Uterus (tissue), 4 donors: ENCODE measurements at places on chromosomes 16 and 17. TPM values are rescaled to one million over a fixed set of nuclear protein-coding genes. Genes with fewer than 3 reads are reported as not detected.

- peak; percentile 72 for DNase-seq
These were observed 16.6 kb upstream of the LITAF start for GRCh38 chr16:11603331-11603750.

Gene HEATR3
- 8.2 TPM for total RNA-seq

Gene NEURL4
- 42.5 TPM for total RNA-seq

GRCh38 chr16:78516006-78516736 lies 416.7 kb downstream of the WWOX start:
- no peak for DNase-seq

Gene ORC6
- total RNA-seq: not detected

DNA sequence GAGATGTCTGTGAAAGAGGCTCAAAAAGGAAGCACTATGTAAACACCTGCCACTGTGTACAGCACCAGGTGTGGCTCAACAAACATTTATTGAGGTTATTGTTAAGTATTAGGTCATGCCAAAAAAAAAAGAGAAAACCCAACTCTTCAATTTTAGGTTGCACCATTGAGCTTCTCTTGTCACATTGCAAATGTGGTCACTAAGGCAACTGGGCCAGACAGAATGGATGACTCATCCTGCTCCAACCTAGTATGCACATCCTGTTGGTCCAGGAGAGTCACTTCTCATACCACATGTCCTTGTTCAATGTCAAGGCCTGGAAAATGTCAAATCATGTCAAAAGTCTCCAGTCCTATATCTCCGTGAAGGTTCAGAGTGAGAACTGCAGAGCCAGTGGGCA lies 25.0 kb downstream of the HOXB1 start:
- DNase-seq: no peak

Gene WNT9B
- total RNA-seq: not detected

GRCh38 chr17:17590141-17590751 lies 1.3 kb downstream of the PEMT start:
- no peak for DNase-seq

DNA sequence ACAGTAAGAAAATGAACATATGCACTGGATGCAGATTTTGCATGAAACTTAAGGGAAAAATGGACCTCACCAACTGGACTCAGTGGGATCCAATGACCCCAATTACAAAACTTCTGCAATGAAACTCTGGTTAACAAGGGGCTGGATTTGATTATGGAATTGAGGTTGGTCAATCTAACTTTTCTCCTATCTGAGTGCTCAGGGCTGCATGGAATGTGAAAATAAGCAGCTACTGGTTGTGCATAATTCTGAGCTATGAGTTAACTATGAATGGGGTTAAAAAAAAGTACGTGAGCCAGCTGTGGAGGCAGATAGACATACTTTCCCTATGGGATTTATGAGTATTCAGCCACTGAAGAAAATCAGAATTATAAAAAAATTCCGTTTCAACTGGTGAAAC lies 9.2 kb downstream of the FAM20A start:
- DNase-seq: no peak

Gene RNU2-1
- 2,193 TPM for total RNA-seq

- no peak for DNase-seq
These were observed 1.9 kb downstream of the CREBBP start for GRCh38 chr16:3878610-3879009.

DNA sequence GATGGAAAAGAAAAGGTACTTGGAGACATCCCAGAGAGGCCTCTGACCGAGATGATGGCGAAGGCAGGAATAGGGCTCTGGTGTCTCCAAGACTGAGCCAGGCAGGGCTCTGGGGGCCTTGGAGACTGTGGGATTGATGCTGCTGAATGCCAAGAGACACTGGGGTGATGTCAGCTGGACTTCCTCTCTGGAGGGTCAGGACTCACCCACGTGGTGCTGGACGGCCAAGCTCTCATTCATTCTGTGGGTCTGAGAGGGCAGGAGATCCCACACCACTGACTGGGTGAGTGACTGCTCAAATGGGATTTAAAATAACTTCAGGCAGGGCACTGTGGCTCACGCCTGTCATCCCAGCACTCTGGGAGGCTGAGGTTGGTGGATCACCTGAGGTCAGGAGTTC lies 64.8 kb downstream of the NT5M start:
- no peak for DNase-seq

Gene HEATR9
- not detected for total RNA-seq

Gene RSAD1
- 12.9 TPM for total RNA-seq

Gene SSTR5
- total RNA-seq: not detected

Gene FOXL1
- not detected for total RNA-seq

DNA sequence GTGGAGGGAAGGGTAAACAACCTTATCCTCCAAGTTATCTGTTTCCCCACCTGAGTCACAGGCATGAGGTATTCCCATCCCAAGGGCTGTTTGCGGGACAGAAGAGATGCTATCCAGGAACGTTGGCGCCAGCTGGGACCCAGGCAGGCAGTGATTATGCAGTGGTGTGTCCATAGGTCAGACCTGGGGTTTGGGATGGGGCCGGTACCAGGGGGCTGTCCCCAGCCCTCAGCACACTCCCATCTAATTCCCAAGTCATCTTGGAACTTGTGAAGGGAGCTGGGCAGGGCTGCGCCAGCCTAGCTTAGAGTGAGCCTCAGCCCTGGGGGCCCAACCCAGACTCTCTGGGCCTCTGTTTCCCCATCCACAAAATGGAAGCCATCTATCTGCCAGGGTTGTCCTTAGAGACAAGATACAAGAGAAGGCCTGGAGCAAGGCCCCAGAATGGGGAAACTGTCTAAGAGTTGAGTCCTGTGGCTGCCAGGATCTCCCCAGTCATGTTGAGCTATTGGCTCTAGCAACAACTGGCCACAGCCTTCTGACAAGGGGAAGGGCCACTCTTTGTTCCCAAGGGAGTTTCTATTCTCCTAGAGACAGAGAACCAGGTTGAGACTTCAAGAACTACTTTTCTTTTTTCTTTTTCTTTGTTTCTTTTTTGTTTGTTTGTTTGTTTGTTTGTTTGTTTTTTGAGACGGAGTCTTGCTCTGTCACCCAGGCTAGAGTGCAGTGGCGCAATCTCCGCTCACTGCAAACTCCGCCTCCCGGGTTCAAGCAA lies 9.8 kb upstream of the JUP start:
- DNase-seq: no peak

DNA sequence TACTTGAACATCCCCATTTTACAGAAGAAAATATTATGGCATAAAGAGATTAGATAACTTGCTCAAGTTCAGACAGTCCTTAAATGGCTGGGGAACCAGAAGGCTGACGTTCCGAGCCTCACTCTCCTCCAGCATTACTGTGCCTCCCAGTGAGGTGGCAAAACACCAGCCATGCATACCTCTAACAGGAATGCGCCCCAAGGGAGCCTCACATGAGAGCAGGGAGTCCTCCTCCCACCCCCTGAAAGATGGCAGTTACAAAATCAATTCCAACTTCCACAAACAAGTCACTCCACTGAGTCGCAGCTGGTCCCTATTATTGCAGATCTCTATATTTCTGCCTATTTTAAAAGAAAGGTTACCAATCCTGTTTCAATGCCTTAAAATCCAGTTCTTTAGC lies 55.5 kb downstream of the ANKFY1 start:
- no peak for DNase-seq

GRCh38 chr16:31355431-31356100 lies 590 bp downstream of the ITGAX start:
- DNase-seq: no peak

GRCh38 chr17:51263006-51263405 lies 2.7 kb downstream of the UTP18 start:
- DNase-seq: no peak

- DNase-seq: peak; percentile 93
These were observed 12.7 kb upstream of the ALDOA start for GRCh38 chr16:30052671-30053372.

DNA sequence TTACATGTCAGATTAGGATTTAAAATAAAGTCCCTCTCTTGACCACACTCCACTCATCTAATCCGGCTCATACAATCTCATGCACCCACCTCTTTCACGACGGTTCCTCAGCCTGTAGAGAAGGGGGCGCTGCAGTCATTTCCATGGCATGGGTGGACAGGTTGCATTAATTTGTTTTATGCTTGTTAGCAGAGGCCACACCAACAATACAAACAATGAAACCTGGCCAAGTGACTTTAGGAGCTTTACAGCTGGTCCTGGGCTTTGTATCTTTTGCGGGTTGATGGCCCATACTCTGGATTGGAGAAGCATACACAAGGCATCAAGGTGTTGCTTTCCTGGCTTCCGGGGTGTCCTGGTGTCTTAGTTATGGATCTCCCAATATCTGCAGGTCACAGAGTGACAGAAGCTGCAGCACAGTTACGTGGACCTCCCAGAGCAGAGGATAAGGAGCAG lies 9.7 kb upstream of the SNF8 start:
- DNase-seq: no peak

DNA sequence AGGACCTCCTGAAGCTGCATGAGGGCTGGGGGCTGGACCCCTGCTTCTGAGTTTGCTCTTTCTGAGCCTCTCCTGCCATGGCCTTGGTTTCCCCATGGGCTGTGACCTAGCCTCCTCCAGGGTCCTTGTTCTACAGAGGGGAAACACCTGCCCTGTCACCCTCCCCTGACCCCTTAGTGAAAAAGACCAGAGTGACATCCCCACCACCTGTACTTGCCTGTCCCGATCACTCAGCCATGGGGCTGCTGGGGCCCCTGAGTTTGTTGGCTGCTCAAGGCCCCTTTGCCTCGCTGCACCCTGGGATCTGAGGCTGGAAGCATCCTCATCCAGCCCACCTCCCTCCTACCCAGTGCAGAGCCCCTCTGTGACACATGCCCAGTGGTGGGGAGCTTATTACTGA lies 800 bp downstream of the NOD2 start:
- no peak for DNase-seq

- DNase-seq: no peak
These were observed 46.7 kb downstream of the WNT3 start for GRCh38 chr17:46771561-46772474.

Gene CDR2L
- 8.0 TPM for total RNA-seq

DNA sequence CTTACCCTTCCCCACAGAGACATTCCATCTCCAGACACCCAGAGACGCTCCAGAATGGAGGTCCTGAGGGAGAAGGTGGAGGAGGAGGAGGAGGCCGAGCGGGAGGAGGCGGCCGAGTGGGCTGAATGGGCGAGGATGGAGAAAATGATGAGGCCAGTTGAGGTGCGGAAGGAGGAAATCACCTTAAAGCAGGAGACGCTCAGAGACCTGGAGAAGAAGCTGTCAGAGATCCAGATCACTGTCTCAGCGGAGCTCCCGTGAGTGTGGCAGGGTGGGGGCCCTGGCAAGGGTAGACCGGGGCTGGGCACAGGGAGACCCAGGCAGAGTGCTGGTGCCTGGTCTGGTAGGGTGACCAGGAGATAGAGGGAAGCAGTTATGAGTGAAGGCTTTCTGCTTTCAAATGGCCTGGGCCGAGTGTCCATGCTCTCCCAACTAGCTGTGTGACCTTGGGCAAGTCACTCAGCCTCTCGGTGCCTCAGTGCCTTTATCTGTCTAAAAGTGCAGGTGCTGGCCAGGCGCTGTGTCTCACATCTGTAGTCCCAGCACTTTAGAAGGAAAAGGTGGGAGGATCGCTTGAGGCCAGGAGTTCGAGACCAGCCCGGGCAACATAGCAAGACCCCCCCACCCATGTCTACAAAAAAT lies 3.4 kb downstream of the DRC7 start:
- no peak for DNase-seq

DNA sequence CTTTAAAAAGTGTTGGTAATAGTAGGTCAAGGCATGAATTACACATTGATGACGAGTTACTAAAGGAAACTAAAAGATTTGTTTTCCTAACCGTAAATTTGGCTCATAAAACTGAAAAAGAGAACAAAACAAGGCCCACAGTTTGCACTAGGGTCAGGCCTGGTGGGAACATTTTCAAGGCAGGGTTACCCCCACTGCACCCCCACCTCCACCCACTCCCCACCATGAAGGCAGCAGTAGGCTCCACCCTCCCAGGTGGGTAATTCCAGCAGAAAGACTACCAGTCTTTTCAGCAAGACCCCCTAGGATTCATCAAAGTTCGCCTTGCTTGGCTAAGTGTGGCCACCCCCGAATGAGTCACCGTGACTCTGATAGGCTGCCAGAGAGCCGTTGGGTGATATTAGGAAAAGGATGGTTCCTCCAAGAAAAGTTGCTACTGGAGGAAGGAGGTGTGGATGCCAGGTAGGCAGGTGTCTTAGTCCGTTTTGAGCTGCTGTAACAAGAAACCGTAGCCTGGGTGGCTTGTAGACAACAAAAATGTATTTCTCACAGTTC lies 8.6 kb downstream of the DNAAF1 start:
- no peak for DNase-seq

DNA sequence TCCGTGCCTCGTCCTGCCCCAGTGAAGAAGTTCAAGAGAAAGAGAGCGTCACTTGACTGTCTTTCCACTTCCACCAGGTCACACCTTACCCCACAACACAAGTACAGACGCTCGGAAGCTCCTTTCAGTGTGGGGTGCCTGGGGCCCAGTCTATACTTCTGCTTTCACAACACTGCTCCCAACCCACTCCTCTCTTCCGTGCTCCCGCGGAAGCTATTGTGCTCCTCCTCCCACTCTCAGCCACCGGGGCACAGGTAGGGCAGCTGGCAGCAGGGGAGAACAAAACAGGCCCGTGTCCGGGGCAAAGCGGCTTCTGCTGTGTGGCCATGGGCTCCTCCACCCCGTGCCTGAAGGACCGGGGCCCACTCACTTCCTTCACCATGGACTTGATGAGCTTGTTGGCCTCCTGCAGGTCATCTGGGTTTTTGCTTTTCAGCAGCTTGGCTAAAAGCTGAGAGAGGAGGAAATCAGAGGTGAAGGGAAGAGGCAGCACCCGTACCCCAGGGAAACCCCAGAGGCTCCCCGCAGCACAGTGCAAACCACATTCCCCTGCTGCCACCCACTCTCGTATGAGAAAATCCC lies 18.9 kb downstream of the GGA3 start:
- no peak for DNase-seq

GRCh38 chr17:20128036-20128667 lies 119.0 kb downstream of the SPECC1 start:
- DNase-seq: no peak

GRCh38 chr17:39742856-39743436 lies 5.2 kb downstream of the GRB7 start:
- DNase-seq: no peak
